ENCODE measurements at places on chromosomes 13 and 19. TPM values are rescaled to one million over a fixed set of nuclear protein-coding genes. Genes with fewer than 3 reads are reported as not detected.

The NDUFA7 gene
- total RNA-seq = 28.9 TPM

The ZNF320 gene
- total RNA-seq = 7.7 TPM

The TPTE2 gene
- total RNA-seq = not detected

The STAP2 gene
- total RNA-seq = 2.1 TPM

The GDF15 gene
- total RNA-seq = 41.1 TPM

The RFPL4AL1 gene
- total RNA-seq = not detected
